ENCODE measurements at places on chromosomes 3 and 15. TPM values are rescaled to one million over a fixed set of nuclear protein-coding genes. Genes with fewer than 3 reads are reported as not detected.

The CACNA2D2 gene
- total RNA-seq = 2.0 TPM

GRCh38 chr15:52382647-52383046 lies 87.0 kb upstream of the MYO5C start:
- DNase-seq = no peak

GRCh38 chr3:101825904-101826445 lies 23.3 kb upstream of the NFKBIZ start:
- no peak for DNase-seq

- DNase-seq = no peak
Measured at GRCh38 chr3:42666022-42666421, 12.5 kb downstream of the ZBTB47 start.

DNA sequence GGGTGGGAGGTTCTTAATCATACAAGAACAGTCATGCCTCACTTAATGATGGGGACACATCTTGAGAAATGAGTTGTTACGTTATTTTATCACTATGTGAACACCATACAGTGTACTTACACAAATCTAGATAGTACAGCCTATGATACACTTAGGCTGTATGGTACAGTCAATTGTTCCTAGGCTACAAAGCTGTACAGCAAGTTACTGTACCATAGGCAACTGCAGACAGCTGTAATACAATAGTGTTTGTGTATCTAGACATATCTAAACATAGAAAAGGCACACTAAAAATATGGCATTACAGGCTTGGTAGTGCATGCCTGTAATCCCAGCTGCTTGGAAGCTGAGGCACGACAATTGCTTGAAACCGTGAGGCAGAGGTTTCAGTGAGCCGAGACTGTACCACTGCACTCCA lies 55.7 kb upstream of the PLXND1 start:
- DNase-seq = no peak

- no peak for DNase-seq
Measured at GRCh38 chr3:90087703-90088102, 980.3 kb downstream of the EPHA3 start.

DNA sequence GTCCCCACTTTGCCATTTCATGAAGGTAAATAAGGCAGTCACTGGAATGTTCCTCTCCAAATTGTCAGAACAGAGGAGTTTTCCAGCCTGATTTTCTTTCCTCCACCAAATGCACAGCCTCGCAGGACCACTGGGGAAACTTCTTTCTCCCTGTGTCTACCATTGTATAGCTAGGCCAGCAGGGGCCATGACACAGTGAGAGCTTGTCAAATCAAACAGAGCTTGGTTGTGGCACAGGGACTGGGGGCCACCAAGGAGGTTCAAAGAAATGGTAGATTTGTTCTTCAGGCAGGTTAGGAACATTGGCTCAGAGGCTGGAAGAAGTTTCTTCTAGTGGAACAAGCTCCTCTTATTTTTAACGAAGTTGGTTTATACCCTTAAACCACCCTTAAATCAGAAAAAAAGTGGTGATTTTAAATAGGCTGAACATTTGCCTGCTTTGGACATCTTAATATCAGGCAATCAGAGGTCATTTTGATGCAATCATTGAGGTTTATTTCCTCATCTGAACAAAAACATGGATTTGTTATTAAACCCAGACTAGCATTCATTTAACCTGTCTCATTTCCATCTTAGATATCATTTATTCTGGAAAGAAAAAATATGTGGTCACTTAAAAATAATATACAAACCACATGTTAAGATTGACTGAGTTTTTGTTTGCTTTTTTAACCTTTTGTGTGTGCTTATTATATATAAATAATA lies 105.6 kb downstream of the GTPBP8 start:
- no peak for DNase-seq

- no peak for DNase-seq
Measured at GRCh38 chr3:129038121-129038855, 22.3 kb upstream of the GP9 start.

The CGNL1 gene
- 121 TPM for total RNA-seq

The OR5H14 gene
- not detected for total RNA-seq

DNA sequence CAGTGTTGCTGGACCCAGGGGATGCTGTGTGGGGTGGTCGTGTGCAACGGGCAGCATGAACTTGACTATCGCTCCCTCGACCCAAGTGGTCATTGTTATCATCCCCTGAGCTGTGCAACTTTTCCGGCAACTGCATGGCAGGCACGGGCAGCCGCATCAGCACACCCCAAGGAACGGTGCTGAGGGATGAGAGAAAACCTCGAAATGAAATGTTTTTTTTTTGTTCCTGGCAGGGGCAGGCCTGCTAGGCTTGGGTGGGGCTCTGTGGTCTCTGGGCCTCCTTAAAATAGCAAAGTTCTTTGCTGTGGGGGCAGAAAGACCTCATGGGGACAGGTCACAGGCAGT lies 51.4 kb downstream of the CORO2B start:
- DNase-seq = no peak

All from G401 (cell line).